Esophagus muscularis mucosa (tissue), 4 donors: ENCODE measurements at places on chromosomes 11 and 22. TPM values are rescaled to one million over a fixed set of nuclear protein-coding genes. Genes with fewer than 3 reads are reported as not detected.

DNA sequence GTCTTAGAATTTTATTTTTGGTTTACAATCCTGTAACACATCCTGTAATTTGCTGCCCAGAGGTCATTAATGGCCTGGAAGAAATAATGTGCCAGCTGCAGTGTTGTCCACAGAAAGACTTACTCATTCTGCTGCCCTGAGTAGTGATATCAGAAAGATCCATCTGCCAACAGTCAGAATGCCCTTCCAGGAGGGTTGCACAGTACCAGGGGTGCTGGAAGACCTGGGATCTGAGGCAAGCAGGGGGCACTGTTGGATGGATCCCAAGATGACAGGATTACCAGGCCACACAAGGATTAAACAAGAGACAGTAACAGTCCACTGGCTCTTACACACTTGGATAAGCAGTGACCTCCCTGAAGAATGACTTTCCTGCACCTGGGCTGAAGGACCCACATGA is 93.8 kb upstream of the TOP3B start:
- no peak for DNase-seq

DNA sequence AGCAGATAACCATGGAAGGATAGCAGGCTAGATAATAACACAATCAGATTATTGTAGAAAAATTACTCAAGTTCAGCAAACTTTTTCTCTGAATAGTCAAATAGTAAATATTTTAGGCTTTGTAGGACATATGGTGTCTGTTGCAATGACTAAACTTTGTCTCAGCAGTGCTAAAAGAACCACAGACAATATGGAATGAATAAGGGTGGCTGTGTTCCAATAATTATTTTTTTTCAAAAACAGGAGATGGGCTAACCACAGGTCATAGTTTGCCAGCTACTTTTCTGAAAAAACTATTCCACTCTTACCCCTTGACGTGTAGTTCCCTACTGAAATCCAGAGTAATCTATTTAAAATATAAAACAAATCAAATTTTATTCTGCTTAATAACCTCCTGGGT is 153.9 kb upstream of the LRRC4C start:
- DNase-seq: no peak

GRCh38 chr11:77698896-77699295 is 61.3 kb upstream of the CLNS1A start:
- no peak for DNase-seq

GRCh38 chr22:23769321-23769965 is 1.7 kb upstream of the CHCHD10 start:
- DNase-seq: no peak

- DNase-seq: no peak
Measured at GRCh38 chr11:63507511-63507910, 1.6 kb downstream of the LGALS12 start.

DNA sequence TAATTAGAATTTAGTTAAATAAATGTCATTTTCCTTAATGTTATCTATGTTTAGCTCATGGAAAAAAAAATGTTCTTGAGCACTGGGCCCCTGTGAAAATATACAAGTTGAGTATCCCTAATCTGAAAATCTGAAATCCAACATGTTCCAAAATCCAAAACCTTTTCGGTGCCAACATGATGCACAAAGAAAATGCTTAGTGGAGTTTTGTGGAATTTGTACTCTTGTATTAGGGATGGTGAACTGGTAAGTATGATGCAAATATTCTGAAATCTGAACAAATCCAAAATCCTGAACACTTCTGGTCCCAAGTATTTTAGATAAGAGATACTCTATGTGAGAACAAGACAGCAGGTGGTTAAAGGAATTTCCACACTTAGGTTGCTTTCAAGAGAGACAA is 44.5 kb downstream of the TCP11L1 start:
- no peak for DNase-seq

DNA sequence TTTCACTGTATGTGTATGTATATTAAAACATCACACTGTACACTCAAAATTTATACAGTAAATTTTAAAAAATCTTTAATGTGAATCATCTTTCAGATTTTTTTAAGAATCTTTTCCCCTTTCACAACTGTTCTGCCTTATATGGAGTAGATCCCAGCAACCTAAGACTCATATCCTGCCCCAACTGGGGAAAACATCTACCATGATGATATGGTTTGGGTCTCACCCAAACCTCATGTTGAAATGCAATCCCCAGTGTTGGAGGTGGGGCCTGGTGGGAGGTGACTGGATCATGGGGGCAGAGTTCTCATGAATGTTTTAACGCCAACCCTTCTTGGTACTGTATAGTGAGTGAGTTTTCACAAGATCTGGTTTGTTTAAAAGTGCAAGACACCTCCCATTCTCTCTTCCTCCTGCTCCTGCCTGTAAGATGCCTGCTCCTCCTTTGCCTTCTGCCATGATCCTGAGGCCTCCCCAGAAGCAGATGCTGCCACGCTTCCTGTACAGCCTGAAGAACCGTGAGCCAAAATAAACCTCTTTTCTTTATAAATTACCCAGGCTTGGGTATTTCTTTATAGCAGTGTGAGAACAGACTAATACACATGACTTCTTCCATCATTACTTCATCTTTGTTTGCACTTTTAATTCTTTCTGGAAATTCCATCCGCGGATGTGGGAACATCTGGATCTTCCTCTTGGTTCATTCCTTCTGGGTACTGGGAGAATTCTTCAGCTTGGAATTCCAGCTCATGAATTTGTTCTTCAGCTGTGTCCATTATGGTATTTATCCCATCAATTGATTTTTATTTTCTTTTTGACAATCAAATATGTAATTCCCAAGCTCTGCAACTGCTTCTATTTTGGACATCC is 36.9 kb downstream of the LINC01488 start:
- no peak for DNase-seq

DNA sequence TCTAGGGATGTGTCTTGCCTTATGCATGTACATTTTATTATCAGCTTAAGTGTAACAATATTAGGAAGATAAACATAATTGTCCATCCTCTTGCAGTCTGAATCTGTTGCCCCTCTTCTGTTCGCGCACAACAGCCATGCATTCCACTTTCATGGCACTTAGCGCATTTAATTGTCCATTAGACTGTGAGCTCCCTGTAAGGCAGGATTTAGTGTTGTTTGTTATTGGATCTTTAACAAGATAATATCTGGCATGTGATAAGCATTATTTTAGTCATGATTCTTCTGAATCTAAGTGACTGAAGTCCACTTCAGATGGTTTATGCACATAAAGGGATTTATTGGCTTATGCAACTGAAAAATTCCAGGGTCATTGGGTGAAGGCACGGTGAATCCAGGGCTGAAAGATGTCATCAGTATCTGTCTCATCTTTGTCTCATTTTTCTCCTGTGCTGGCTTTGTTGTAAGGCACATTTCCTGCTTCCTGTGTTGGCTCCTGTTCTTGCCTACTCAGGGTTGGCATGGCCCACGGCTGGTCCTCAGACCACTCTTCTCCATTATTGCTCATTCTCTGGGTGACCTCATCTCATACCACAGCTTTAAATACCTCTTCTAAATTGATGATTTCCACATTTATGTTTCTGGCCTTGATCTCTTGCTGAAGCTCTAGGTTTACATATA is 37.6 kb downstream of the ATXN10 start:
- no peak for DNase-seq

- DNase-seq: no peak
Measured at GRCh38 chr11:33615751-33616150, 84.9 kb downstream of the C11orf91 start.

DNA sequence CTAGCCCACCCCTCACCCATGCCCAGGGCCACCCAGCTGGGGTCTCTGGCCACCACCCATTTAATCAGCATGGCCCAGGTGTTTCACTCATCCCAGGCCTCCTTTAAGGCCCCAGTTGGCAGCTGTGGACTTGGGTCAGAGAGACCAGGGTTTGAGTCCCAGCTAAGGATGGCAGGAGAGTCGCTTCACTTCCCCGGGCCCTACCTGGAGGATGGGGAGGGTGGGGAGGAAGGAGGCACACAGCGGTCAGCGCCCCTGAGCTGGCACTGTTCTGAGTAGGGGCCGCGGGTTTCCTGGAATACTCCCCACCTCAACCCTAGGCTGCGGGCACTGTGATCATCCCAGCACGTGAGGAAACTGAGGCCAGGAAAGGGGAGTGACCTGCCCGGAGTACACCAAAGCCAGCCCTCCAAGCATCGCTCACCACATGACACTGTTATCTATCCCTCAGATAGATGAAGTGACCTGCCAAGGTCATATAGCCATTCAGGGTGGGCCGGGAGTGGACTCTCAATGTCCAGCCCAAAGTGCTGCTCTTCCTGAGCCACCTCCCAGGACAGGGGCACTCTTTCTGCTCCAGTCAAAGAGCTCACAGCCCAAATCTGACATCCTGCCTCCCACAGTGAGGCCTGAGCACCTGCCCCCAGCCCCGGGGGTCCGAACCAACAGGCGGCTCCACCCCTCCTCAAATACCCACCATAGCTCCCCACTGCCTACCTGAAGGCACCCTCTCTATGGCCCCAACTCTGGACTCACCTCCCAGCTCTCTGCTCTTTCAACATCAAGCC is 3.4 kb upstream of the ATP5MGL start:
- no peak for DNase-seq

DNA sequence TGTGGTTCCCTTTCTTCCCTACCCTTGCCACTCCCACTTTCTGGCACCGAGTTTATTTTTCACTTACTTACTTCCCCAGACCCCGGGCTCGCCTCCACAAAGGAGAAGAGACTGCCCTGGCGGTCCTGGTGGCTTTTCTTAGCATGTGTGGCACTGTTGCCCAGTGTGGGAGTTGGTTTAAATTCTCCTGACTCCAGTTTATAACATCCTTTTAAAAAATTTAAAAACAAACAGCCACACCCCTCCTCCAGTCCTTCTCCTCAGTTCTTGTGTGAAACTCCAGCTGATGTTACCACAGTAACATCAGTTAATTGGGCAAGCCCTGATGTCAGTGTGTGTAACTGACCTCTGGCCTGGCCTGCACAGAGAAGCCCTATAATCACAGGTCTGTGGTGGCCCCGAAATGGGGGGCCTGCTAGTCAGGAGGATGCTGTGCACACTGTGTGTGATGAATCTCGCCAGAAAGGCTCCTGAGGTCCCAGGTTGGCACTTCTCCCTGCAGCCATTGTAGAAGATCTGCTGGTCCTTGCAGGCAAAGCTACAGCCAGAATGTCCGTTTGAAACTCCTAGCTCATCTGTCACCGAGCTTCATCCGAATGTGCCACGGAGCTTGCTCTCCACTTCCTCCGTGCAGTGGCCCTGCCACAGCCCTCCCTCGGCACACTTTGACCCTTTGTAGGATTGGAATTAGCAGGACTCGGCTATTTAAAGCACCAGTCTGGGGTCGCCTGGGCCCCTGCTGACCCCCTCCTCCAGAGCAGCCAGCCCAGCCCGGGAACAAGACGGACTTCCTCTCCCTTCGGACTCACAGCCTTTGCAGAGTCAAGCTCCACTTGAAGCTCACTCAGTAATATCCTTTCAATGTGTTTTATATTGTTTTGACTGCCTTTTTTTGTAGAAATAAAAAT is 7.6 kb downstream of the YDJC start:
- no peak for DNase-seq

- no peak for DNase-seq
Measured at GRCh38 chr11:103114836-103115235, 5.6 kb downstream of the DYNC2H1 start.

DNA sequence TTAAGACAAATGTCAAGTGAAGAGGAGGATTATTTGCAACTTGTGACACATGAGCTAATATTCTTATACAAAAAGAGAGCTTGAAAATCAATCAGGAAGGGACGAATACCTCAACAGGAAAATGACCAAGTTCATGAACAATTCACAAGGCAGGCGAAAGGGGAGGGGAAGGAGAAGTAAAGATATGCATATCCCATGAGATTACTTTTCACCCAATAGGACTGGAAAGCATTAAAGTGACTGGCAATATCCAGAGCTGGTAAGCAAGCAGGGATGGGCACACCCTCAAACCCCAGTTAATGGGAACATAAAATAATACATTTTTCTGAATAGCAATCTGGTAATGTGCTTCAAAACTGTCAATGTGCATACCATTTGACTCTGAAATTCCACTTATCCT is 129.5 kb downstream of the SLC1A2 start:
- no peak for DNase-seq

DNA sequence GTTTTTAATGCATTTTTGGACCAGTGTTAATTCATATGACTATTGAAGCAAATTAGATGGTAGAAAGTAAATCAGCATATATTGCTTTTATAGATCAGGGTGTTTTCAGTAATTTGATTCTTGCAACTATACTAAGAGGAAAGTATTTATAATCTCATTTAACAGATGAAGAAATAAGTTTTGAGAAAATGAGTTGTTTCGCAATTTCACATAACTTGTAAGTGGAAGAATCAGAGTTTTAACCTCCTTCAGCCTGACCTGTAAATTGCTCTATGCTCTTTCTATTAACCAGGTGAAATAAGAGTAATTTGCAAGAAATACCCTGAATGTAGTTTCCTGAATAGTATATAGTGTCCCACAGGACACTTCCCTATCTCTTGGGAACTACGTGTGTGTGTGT is 1106.8 kb upstream of the RAG2 start:
- DNase-seq: no peak

DNA sequence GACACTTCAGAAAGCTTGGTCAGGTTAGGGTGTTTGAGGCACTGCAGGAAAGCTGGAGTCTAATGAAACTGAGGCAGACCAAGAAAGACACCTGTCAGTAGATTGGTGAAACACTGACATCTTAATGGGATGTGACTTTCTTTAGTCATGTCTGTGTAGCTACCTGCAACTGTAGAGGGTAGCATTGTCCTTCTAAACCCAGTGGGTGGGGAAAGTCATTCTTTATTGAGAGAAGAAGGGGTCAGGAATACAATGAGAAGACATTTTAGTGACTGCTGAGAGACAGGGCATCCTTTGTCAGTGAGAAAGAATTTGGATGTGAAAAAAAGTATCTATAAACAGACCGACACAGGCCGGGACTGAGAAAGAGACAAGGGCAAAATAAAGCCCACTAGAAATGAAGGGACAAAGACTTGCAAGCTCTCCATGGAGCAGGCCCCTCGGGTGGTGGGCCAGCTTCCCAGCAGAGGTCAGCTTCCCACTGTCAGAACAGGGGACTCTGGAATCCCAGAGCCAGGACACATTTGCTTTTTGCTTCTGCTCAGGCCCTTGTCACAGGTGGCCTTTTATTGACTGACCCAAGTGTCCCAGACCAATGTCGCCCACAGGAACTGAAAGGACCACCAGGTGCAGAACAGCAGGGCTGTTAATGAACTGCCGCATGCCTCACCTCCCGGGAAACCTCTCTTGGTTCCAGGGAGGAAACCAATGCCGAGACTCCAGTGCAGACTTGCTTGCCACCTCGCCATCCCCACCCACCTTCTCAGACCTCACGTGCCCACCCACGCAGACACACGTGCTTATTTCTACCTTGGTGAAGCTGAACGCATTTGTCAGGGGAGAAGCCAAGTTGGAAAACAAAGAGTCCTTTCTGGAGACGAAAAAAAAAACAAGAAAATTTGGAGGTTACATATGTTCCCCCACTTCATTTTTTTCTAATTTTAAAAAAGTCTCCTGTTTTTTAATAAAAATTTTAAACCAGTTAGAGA is 212.8 kb downstream of the TENM4 start:
- DNase-seq: no peak

PAX6 gene
- total RNA-seq: 0.06 TPM

CCDC81 gene
- total RNA-seq: 2.9 TPM

MUC5AC gene
- total RNA-seq: not detected

C11orf42 gene
- total RNA-seq: not detected

OPCML gene
- 0.32 TPM for total RNA-seq

HBD gene
- total RNA-seq: not detected

POTEH gene
- not detected for total RNA-seq

OLFML1 gene
- total RNA-seq: 5.6 TPM
